ENCODE measurements at places on chromosomes 7 and 10. TPM values are rescaled to one million over a fixed set of nuclear protein-coding genes. Genes with fewer than 3 reads are reported as not detected.

The GIMAP6 gene
- total RNA-seq = 37.6 TPM

- H3K36me3 ChIP-seq = peaks cover 4% of the 10 kb centered on the region
- H3K27me3 ChIP-seq = no peaks in the 10 kb centered on the region
- DNase-seq = no peak
- peak overlapping the region; percentile 21 for H3K27ac ChIP-seq
These were observed 36.6 kb downstream of the TCF7L2 start for GRCh38 chr10:112986544-112987190.

DNA sequence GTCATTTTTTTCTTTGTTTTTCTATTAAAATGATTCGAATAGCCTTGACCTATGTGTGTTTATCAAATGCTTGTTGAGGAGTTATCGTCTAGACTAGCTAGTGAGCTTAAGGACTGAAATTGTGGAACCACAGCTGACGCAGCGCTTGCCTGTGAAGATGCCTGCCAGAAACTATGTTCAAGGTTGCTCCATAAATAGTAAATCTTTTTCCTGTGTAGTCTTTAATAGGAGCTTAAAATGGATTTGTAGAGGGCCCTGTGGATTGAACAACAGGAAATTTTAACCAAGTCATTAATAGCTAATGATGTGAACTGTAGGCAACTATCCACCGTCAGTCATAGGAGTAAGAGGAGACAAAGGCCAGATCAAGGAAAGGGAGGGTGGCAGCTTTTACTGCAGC, 145.1 kb downstream of the GNAI1 start:
- no peak overlapping the region for H3K27ac ChIP-seq
- H3K27me3 ChIP-seq = no peaks in the 10 kb centered on the region
- H3K36me3 ChIP-seq = no peaks in the 10 kb centered on the region
- H3K4me1 ChIP-seq = no peaks in the 10 kb centered on the region

The GARIN1A gene
- total RNA-seq = 0.53 TPM

The CDC14C gene
- total RNA-seq = not detected

GRCh38 chr7:151039850-151040548, 8.3 kb upstream of the ASIC3 start:
- H3K4me1 ChIP-seq = peaks cover 9% of the 10 kb centered on the region
- H3K27ac ChIP-seq = peak overlapping the region; percentile 62
- H3K4me3 ChIP-seq = no peak overlapping the region
- H3K27me3 ChIP-seq = no peaks in the 10 kb centered on the region
- peaks cover 20% of the 10 kb centered on the region for H3K36me3 ChIP-seq

The AKR1C8 gene
- total RNA-seq = not detected

- H3K36me3 ChIP-seq = no peaks in the 10 kb centered on the region
- DNase-seq = no peak
- no peak overlapping the region for H3K4me3 ChIP-seq
- H3K4me1 ChIP-seq = no peaks in the 10 kb centered on the region
These were observed 92.9 kb upstream of the PCBD1 start for GRCh38 chr10:70981171-70981836.

DNA sequence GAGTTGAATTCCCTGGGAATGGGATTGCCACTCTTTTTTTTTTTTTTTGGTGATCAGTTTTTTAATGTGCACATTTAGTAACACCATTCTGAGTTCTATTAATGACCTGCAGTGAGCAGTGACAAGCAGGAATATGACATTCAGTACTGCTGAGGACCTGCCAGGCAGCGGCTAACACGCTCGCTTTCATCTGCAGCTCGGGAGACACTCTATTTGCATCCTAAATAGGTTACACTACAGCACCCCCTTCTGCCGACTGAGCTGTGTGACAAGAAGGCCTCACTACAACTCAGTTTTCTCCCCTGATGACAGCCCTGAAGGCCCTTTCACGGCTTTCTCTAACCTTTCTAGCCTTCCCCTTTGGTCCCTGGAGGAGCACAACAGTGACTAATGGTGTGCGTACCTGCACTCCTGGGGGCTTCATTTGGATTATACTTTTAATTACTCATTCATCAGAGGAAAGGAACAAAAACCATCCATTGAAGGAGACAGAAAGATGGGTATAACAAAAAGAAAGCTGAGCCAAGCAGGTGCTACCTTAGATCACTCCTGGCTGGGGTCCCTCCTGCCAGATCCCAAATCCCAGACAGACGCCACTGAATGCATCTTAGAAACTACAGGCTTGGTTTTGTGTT, 872.4 kb downstream of the LRMDA start:
- peak; percentile 85 for DNase-seq
- no peaks in the 10 kb centered on the region for H3K36me3 ChIP-seq
